ENCODE measurements at places on chromosomes 11 and 22.

DNA sequence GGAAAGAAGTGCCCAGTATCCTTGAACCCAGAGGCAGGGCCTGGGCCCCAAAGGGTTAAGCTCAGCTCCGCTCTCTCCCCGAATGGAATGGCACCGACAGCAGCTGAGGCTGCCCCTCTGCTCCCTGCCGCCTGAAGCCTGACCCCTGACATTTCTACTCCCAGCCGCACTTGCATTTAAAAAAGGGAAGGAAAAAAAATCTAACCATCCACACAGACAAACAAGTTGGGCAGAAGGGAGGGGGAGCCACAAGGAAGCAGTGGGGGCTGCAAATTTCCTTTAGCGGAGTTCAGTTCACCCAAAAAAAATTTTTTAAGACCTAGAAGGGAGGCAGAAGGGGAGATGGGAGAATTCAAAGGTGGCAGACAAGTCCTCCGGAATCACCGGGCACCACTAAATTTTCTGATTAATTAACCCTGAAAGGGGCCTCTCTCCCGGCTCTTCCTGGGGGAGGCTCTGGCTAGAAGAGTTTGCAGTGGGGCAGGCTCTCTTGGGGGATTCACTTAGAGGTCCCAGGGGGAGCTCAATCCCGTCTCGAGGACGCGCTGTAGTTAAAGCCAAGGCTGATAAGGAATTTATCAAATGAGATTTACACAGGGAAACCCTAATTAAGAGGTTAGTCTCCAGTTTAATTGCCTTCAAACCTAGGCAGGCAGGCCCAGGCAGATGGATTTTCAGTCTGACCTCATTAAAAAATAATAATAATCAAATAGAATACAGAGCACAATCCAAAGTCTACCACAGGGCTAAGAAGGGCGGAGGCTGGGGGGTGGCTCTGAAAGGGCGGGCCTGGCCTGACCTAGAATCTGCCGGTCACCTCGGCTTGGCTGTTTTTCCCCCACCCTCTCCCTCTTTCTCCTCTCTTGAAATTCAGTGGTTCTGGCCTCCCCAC lies 25.6 kb downstream of the MN1 start:
- DNase-seq, result no peak

DNA sequence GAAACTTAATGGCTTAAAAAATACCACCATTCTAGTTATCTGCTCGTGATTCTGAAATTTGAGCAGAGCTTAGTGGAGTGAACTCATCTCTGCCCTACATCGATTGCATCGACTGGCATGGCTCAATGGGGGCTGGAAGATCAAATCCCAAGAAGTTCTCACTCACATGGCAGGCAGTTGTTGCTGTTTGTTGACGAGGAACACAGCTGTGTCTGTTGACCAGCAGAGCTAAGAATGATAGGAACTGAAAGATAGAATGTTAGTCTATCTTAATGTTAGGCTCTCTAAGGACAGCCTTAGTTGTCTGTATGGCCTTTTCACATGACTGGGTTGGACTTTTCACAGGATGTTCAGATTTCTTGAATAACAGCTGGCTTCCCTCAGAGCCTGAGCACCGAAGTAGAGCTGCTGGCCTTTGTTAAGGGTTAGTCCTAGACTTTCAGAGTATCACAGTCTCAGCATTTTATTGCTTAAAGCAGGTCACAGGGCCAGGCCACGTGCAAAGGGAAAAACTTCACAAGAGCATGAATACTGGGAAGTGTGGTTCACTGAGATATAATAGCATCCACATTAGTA lies 31.6 kb upstream of the IZUMO1R start:
- DNase-seq, result no peak

GRCh38 chr11:102346456-102346747 lies 612 bp upstream of the BIRC2 start:
- no peak for DNase-seq

- DNase-seq, result peak; percentile 37
Measured at GRCh38 chr11:115941481-115941993, 437.3 kb upstream of the CADM1 start.

DNA sequence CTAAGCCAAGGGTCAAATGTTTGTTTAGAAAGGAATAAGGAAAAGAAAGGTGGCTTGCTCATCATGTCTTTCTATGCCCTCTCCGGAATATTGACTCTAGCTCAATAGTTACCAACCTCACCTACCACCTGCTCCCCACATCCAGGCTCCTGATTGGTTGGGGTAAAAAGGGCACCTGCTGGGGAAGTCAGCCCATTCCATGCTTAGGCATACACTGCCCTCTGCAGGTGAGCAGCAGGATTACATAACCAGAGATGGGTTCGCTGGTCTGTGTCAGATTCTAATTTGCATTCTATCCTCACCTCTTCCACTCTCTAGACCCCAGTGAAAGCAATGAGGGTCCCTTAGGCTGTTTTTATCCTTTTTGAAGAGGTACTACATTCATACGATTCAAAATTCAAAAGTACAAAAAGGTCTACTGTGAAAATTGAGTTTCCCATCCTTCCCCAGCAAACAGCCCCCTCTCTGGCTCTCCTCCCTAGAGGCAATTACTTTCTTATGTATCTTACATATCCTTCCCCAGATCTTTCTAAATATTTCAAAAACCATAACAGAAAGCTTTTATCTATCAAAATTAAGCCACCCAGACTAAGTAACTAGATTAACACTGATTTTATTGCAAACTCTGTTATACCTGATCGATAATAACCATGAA lies 98.0 kb upstream of the ASPHD2 start:
- DNase-seq, result peak; percentile 71

DNA sequence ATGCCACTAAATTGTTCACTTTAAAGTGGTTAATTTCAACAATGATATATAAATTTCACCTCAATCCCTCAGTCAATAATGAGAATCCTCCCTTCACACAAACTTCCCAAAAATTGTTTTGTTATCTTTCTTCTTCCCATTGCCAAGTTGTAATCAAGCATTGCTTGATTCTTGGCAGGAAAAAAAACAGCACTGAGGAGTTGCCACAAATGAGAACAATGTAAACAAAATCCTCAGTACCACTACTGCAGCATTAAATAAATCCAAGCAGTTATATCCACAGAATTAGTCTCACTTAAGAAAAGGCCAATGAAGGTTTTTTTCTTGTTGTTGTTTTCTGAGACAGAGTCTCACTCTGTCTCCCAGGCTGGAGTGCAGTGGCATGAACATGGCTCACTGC lies 38.2 kb downstream of the FAM168A start:
- no peak for DNase-seq

- peak; percentile 56 for DNase-seq
Measured at GRCh38 chr11:111310088-111310487, 11.7 kb downstream of the POU2AF3 start.

DNA sequence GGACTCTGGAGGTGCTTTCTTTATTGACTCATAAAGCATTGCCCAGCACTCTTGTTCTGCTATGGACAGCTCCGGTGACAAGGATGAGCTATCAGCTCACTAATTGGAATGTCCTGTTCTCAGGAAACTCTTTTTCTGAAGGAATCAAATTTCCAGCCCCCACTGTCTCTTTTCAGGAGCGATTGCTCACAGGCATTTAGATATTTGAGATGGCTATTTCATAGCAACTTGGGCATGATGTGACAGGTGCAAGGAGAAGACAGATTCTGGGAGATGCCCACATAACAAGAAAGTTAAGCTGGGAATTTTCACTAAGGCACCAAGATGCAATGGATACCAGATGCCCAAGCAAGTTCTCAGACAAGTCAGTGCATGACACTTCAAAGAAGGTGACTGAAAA lies 123.4 kb upstream of the CSNK2A3 start:
- peak; percentile 50 for DNase-seq

DNA sequence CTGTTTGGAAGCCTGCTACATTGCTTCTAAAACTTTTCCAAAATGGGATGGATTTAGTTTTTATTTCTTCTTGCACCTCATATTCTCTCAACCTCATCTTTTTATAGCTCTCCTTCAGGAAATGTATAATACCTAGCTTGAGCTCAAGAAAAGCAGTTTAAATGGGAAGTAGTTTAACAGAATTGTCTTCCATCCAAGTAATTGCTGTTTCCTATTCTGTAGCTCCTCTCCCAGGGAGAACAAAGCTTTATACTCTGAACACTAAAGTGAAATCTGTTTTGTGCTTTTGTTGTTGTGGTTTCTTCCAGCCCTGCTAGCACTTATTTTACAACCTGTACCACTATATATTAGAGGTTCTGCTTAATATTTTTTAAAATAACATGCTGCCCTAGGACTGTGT lies 83.2 kb upstream of the HORMAD2 start:
- no peak for DNase-seq

DNA sequence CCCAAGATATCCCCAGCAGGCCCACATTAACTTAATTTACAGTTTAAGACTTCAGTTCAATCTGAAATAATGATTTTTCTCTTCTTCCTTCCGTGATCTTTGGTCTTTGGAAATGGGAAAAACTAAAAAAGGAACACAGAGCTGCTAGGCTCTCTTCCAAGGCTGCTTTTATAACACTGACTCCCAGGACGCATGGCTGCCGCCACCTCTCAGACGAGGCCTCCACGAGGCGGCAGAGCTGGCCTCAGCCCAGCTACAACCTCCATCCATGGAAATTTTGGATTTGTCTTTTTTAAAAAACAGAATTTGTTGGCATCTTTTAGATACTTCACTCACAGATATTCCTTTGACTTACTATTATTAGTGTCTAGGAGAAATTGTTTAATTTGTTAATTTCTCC lies 385.5 kb upstream of the SYN3 start:
- no peak for DNase-seq

DNA sequence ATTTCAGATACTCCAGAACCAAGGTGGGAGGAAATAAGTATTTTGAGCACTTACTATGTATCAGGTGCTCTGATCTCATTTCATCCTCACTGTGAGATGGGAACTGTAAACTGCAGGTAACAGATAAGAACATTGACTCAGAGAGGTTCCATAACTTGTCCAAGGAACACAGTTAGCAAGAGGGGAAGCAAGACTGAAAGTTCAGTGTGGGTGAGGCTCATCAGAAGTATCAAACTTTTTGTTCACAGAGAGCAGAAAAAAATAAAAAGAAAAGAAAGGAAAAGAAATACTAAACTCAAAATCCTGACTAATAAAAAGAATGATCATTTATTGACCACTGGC lies 37.1 kb downstream of the RAB30 start:
- DNase-seq, result no peak

- DNase-seq, result no peak
Measured at GRCh38 chr22:31049815-31050420, 31.2 kb upstream of the SMTN start.

- DNase-seq, result peak; percentile 54
Measured at GRCh38 chr11:110317516-110317932, 21.1 kb upstream of the RDX start.

DNA sequence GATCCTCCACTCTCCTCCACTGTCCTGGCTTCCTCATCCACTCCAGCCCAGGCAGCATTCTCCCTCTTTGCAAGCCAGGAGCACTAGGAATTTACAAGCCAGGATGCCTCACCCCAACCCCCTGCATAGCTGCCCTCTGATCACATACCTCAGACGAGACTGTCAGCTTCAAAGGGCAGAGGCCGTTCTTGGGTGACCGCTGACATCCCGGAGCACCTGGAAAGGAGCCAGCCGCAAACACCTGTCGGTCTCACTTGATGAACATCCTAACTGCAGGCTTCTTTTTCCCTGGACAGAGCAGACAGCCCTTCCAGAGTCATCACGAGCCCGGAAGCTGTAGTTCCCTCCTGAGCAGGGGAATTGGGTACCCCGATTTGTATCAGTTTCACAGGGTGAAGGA lies 451.3 kb upstream of the B3GAT1 start:
- DNase-seq, result no peak

GRCh38 chr22:38202437-38203089 lies 769 bp downstream of the MAFF start:
- DNase-seq, result peak; percentile 84

- DNase-seq, result no peak
Measured at GRCh38 chr22:35617137-35617755, at the start of gene MB. Gene MB, minus strand, starts transcription at chr22:35617329. Its CDS starts 72 bp downstream, at chr22:35617257.

DNA sequence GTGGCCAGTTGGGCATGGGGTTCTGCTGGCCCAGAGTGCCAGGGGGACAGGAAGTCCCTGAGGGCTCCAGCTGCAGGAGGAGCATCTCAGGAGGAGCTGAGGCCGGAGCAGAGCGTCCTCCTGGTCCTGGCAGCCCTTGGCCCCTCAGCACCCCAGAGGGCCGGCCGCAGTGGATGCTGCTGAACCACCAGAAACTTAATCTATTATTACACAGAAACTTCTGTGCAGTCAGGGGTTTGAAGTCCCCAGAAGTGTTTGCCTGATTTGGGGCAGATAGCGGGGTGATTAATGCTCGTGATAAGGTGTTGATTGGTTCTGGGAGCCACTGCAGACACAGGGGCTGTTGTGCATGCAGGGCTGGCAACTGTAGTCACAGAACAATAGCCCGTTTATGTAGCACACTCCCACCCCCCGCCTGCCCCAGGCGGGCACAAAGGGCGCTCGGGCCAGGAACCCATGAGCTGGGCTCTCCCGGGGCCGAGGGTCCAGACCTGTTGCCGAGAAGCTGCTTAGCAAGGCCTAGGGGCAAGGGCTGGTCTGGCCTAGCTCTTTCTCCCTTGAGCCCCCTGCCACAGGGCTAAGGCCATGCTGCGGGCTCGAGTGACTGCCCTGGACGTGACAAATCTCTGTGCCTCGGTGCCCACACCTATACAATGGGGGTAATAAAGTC lies 29.0 kb upstream of the KCNQ1OT1 start:
- no peak for DNase-seq

- DNase-seq, result peak; percentile 39
Measured at GRCh38 chr22:40385036-40385782, 14.8 kb downstream of the SGSM3 start.

GRCh38 chr11:14930369-14930768 lies 38.3 kb upstream of the CYP2R1 start:
- no peak for DNase-seq

DNA sequence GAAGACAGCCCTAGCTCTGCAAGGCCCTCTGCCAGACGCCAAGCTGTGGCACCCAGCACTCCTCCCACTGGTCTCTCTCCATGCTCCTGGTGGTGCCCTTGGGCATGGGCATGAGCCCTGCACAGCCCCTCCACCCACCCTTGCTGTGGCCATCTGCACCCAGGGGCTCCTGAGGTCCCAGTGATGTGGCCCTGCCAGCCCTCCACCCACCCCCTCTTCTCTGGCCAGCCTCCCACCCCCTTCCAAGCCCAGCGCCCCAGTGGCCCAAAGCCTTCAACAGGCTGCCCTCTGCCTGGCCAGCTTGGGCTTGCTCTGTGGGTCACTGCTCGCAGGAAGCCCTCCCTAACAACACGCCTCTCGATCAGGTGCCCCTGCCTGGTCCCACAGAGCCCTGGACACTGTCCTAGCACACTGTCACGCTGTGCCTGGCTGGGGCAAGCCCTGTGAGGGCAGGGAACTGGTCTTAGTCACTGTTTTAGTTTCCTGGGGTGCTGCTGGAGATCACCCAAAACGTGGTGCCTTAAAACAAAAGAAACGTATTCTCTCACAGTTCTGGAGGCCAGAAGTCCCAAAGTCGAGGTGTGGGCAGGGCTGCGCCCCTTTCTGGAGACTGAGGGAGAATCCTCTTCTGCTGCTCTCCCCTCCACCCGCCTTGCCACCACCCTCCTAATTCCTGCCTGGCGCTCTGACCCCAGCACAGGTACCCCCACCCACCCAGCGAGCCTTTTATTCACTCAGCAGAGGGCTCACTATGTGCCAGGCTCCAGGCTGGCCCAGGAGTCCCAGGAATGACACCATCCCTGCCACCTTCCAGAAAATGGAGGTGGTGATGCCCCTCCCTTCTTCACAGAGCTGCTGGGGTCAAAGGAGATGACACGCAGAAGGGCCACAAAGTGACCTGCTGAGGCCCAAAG lies 14.7 kb downstream of the SULT4A1 start:
- no peak for DNase-seq

GRCh38 chr11:102114032-102114431 lies 3.8 kb downstream of the YAP1 start:
- DNase-seq, result no peak

GRCh38 chr22:20204311-20204710 lies 53.5 kb upstream of the CCDC188 start:
- no peak for DNase-seq

GRCh38 chr22:22887621-22888503 lies at the start of gene IGLL5:
Gene IGLL5, plus strand, starts transcription at chr22:22887816. Its CDS starts 238 bp downstream, at chr22:22888054.
- DNase-seq, result no peak
